ENCODE measurements at places on chromosomes 7 and 10. TPM values are rescaled to one million over a fixed set of nuclear protein-coding genes. Genes with fewer than 3 reads are reported as not detected.

- H3K27ac ChIP-seq: no peak overlapping the region
- no peaks in the 10 kb centered on the region for H3K36me3 ChIP-seq
- no peaks in the 10 kb centered on the region for H3K27me3 ChIP-seq
- no peak for DNase-seq
- peaks cover 11% of the 10 kb centered on the region for H3K4me1 ChIP-seq
Observed at GRCh38 chr7:106126170-106126938, 14.2 kb upstream of the SYPL1 start.

DNA sequence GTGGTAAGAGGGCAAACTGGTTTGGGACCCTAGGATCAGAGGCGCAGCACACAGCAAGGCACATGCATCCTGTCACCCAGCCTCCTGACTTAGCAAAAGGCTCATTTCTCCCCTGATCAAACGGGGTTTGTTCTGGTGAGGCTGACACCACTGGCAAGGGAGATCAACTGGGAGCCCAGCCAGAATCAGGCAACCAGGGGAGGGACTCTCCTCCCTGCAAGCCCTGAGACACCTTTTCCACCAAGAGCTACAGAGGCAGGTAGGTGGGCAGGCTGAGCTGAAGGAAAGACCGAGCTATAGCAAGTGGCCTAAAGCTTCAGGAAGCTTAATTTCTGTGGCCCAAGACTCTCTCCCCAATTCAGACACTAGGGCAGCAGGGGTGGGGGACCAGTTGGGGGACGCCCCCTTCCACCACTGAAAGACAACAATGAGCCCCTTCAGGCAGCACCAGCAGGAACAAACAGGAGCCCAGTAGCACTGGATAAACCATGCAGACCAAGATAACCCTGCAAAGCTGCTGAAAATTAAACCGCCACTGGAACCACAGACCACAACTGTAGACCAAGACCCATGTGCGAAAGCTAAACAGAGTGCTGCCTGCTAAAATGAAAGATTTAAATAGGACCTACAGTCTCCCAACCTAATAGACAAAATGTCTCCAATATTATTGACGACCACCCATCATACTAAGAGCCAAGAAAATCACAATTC lies 27.1 kb upstream of the SAR1A start:
- no peak for DNase-seq
- H3K4me3 ChIP-seq: no peak overlapping the region
- no peak overlapping the region for H3K27ac ChIP-seq

DNA sequence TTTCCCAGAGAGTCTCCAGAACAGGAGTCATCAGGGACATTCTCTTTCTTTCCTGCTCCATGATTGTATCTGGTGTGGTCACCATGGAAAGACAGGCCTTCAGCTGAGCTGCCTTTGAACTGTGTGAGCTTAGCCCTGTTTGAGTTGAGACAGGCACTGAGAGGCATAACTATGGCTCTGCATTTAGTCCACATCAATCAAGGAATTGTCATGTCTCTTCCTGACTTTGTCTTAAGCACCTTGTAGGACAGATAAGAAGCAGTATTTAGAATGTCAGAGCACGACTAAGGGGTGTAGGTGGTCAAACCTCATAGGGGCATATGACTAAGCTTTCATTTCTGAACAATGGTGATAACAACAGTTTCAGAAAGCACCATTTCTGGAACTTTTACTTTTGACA lies 53.5 kb downstream of the EPDR1 start:
- no peak overlapping the region for H3K27ac ChIP-seq
- no peak overlapping the region for H3K4me3 ChIP-seq
- no peak for DNase-seq
- no peaks in the 10 kb centered on the region for H3K27me3 ChIP-seq

DNA sequence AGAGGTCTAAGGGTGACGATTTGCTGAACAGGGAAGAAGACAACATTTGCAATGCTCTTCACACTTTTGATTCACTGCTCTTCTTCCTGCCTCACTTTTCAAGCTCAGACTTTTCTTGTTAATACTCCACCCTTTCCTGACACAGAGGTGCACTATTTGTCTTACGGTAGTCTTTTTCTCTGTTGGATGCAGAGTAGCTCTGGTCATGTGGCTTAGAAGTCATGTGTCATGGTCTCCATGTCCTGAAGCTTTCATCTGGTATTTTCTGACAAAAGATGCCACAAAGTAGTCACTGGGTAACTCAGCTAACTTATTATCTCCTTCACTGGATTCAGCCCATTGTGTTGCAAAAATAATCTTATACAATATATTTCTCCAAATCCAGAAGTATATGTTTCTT lies 149.1 kb downstream of the TFEC start:
- no peaks in the 10 kb centered on the region for H3K27me3 ChIP-seq
- no peak overlapping the region for H3K27ac ChIP-seq
- no peaks in the 10 kb centered on the region for H3K4me1 ChIP-seq
- H3K4me3 ChIP-seq: no peak overlapping the region
- DNase-seq: no peak

- no peaks in the 10 kb centered on the region for H3K4me1 ChIP-seq
- no peaks in the 10 kb centered on the region for H3K27me3 ChIP-seq
- DNase-seq: no peak
Observed at GRCh38 chr10:64113792-64114191, 592.6 kb downstream of the REEP3 start.

GRCh38 chr7:80832006-80832405 lies 86.8 kb downstream of the SEMA3C start:
- H3K27ac ChIP-seq: no peak overlapping the region
- H3K36me3 ChIP-seq: no peaks in the 10 kb centered on the region
- no peak overlapping the region for H3K4me3 ChIP-seq
- no peaks in the 10 kb centered on the region for H3K27me3 ChIP-seq
- H3K4me1 ChIP-seq: peaks cover 58% of the 10 kb centered on the region
- no peak for DNase-seq

- no peak for DNase-seq
- peaks cover 56% of the 10 kb centered on the region for H3K4me1 ChIP-seq
- peaks cover 43% of the 10 kb centered on the region for H3K36me3 ChIP-seq
- no peaks in the 10 kb centered on the region for H3K27me3 ChIP-seq
Observed at GRCh38 chr7:26198133-26198780, 2.3 kb downstream of the HNRNPA2B1 start.

DNA sequence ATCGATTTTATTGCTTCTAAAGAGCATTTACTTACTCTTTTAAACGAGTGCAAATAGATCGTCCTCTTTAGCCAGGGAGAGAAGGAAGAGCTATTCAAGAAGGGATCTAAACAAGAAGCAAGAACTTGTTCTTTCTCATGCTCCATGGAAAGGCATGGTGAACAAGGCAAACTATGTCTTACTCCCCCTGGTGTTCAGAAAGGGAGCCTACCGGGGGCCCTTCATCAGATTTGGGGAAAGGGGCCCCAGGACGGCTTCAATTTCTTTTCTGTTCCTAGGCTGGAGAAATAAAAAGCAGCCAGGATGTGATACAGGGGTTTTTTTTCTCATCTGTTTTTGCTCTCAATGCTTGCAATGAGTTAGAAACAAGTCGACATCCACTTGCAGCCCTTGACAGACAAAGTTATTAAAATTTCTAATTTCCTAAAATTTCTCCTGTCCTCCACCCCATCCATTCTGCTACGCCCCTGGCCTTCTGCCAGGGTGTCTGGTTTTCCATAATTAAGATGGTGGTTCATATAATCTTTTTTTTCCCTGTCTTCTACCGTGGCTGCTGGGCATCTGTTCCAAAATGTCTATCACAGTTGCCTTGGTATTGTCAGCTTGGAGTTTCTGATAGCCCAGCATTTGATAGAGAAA lies 214.4 kb downstream of the CREB5 start:
- H3K27ac ChIP-seq: peak overlapping the region; percentile 50
- H3K27me3 ChIP-seq: no peaks in the 10 kb centered on the region
- peaks cover 53% of the 10 kb centered on the region for H3K4me1 ChIP-seq
- DNase-seq: no peak

DNA sequence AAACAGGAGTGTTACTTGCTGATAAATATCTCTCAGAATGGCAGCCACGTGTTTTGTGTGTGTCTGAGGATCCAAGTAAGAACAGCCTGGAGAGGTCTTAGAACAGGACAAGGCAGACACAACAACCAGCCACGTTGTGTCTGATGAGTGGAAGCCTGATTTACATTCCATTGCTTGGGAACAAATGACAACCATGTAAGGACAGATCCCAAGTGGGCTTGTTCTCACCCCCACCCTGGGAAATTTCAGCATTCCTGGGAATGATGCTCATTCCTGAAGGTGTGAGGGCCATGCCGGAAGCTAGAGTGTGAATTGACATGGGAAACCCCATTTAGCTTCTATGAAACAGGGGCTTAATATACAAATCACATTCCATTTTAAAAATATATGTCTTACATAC lies 35.9 kb downstream of the IL6 start:
- H3K36me3 ChIP-seq: no peaks in the 10 kb centered on the region
- H3K4me1 ChIP-seq: no peaks in the 10 kb centered on the region
- H3K4me3 ChIP-seq: no peak overlapping the region
- DNase-seq: no peak

DNA sequence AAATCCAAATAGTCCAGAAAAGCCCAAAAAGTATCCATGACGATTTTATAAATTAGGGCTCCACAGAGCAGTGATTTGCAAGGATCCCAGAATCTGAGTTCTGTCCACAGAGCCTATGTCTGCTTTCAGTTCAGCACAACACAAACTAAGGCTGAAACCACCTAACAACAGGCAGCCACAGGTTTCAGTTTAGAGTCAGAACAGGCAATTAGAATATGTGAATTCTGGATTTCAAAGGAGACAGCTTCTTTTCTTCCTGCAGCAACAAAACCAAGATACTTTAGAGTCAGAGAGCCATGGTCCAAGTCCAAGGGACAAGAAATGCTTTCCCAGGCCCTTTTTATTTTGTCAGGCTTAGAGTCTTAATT lies 23.6 kb downstream of the IFIT3 start:
- H3K4me1 ChIP-seq: peaks cover 42% of the 10 kb centered on the region
- no peak overlapping the region for H3K4me3 ChIP-seq
- no peaks in the 10 kb centered on the region for H3K27me3 ChIP-seq
- peak overlapping the region; percentile 77 for H3K27ac ChIP-seq
- H3K36me3 ChIP-seq: no peaks in the 10 kb centered on the region

DNA sequence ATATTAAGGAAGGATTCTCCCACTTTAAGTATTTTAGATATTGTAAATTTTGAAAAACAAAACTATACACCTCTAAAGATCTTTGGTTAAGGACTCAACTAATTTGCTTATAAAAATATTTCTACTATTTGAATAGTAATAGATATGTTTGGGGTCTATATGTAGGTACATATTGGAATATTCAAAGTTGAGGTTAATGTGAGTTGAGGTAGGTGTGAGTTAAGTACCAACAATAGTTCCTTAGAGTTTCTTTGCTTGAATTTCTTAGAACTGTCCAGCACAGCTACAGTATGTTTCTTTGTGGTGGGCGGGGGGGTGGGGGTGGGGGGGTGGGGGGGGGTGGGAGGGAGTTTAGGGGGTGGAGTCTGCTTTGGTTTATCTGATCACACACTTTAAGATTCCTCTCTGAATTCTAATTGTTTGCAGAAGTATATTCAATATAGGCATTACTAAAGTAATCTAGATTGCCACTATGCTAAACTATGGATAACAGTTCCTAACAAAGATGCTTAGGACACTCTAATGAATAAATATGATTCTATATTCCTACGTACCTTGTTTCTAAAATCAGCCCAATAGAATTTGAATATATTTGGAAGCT lies 2.1 kb downstream of the GRM3 start:
- no peak overlapping the region for H3K4me3 ChIP-seq
- no peak overlapping the region for H3K27ac ChIP-seq
- no peaks in the 10 kb centered on the region for H3K27me3 ChIP-seq
- DNase-seq: no peak
- peaks cover 20% of the 10 kb centered on the region for H3K4me1 ChIP-seq

DNA sequence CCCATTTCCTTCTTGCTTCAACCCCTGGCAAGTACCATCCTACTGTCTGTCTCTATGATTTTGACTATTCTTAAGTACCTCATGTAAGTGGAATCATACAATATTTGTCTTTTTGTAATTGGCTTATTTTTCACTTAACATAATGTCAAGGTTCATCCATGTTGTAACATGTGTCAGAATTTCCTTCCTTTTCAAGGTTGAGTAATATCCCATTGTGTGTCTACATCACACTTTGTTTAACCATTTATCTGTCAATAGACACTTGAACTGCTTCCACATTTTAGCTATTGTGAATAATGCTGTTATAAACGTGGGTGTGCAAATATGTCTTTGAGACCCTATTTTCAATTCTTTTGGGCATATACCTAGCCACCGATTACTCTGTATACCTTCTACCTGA lies 14.0 kb upstream of the CDK14 start:
- no peak overlapping the region for H3K27ac ChIP-seq
- no peak for DNase-seq
- H3K4me1 ChIP-seq: no peaks in the 10 kb centered on the region
- H3K4me3 ChIP-seq: no peak overlapping the region
- no peaks in the 10 kb centered on the region for H3K36me3 ChIP-seq

GRCh38 chr7:106125417-106125816 lies 13.3 kb upstream of the SYPL1 start:
- no peak for DNase-seq
- no peak overlapping the region for H3K27ac ChIP-seq

DNA sequence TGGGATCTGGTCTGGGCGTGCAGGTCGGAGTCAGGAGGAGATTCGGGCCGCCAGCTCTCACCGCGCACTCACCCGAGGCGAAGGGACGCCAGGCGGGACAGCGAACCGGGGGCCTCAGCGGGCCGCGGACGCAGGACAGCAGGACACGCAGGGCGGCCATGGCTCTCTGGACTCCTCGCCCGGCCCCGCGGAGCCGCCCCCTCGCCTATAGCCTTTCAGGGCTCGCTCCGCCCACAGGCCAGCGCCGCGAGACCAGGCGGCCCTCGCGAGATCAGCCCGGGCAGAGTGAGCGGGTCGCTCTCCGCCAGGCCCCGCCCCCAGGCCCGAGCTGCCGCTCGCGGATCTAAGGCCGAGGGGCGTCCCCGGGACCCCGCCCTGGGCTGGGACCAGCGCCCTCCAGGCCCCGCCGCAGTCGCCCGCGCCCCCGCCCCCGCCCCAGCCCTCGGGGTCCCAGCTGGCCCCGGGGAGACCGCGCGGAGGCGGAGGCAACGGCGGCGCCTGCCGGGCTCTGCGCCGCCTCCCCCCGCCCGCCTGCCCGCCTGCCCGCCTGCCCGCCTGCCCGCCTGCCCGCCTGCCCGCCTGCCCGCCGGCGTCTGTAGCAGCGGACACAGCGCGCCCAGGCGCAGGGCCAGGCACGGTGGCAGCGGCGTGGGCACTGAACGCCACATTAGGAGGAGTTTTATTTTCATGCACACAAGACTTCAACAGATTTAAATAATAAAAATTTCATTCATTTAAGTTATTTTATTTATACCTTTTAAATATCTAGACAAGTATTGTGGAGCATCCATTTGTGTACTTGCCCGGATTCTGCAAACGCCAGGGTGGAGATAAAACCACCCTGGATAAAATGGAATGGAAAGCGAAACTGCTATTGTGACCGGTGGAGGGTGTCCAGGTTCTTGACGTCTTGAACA lies at the start of gene ECHS1:
TSS of gene ECHS1 (minus strand) at position 181 of the 917 bp plus-strand sequence. CDS start at position 160, 21 bp downstream.
- H3K27me3 ChIP-seq: no peaks in the 10 kb centered on the region
- peaks cover 29% of the 10 kb centered on the region for H3K36me3 ChIP-seq
- peak; percentile 97 for DNase-seq
- peaks cover 16% of the 10 kb centered on the region for H3K4me1 ChIP-seq

The SLC37A3 gene
- 51.9 TPM for total RNA-seq

The C10orf90 gene
- not detected for total RNA-seq

The AKR1C2 gene
- total RNA-seq: 12.7 TPM

Data from esophagus muscularis mucosa (tissue), 4 donors.